ENCODE measurements at places on chromosomes 5 and 9.

DNA sequence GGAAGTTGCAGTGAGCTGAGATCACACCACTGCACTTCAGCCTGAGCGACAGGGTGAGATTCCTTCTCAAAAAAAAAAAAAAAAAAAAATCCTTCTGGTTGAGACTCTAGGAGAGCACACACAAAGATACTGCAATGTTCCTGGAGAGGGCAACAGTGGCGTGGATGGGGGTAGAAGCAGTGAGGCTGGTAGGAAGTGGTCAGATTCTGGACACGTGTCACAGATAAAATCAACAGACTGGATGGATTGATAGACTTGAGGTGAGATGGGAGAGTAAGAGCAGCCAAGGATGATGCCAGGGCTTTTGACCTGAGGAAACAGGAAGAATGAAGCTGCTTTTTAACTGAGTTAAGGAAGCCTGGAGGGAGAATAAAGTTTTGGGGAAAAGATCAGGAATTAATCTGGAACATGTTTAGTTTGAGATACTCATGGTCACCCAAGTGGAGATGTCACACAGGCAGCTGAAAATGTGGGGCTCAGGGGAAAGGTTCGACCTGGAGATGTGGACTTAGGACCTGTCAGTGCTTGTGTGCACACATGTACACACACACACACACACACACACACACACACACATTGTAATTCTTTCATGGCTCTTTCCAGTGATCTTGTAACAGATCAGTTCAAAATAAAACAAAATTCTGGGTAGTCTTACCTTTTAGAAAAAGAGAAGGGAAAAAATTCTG lies 88.1 kb downstream of the FANCC start:
- DNase-seq: no peak

DNA sequence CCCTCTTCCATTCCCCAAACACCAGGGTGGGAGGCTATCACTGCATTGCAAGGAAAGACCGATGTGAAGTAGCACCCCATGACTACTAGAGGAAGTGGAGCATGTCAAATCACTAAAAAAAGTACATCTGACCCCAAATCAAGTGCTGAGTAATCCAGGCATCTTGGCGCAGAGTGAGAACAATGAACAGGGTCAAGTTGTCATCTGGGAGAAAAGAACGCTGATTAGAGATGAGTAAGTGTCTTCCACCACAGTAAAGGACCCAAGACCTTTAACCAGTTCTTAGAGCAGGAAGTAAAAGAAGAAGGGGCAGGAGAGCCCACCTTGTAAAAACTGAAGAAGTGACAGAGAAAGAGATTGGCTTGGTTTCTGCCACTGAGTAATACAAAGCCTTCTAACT lies 75.0 kb upstream of the RAD23B start:
- DNase-seq: no peak

- DNase-seq: no peak
Measured at GRCh38 chr5:94239266-94239665, 379.1 kb downstream of the KIAA0825 start.

- DNase-seq: no peak
Measured at GRCh38 chr5:59317023-59317773, 576.3 kb downstream of the PDE4D start.

Data from tibial artery (tissue), 4 donors.